DND-41 (cell line): ENCODE measurements at places on chromosomes 5 and 9.

- DNase-seq = no peak
Observed at GRCh38 chr9:131658377-131659129, 81.3 kb downstream of the RAPGEF1 start.

DNA sequence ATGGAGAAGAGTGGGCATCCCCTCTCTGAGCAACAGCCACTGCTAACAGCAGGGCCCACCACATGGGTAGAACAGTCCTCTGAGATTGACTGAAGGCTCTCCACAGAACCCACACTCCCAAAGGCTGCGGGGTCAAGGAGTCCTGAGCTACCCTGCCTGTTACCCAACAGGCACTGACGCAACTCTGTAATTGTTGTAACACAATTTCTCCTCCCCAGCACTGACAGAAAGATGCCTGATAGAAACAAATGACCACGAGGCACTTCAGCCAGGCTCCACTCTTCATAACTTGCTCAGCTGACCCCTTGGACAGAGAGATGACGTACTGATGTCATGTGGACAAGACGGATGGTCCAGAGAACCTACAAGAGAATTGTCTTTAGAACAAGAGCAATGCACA, 220.7 kb downstream of the SPOCK1 start:
- DNase-seq = no peak

DNA sequence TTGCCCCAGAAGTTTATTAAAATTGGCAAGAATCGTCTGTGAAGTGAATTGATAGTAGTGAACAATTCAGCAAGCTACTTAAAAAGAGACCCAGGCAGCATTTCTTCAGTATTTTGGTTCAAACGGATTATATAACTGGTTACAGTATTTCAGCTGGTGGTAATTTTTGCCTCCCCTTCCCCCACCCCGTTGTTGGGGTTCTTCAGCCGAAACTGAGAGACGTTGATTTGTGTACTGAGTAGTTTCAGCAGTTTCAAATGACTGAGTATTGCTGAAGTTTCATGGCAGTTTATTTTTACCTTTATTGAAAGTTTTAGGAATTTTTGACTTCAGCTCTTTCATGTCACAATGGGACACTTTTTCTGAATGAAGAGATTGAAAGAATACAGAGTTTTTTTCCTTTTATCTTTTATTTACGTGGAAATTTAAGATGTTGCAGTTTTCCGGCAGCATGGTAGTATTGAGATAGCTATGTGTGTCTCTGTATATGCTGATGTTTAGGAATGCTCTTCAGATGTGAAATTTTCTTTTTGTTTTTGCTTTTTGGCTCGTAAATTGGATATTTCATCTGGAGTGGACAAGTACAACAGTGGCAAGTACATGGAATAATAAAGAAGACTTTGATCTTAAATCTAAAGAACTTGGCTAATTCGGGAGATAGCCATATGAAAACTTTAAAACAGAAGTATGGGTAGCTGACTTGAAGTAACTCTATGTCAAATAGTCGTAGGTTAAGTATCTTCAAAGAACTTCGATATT, 1.9 kb downstream of the GPBP1 start:
- DNase-seq = peak; percentile 12

DNA sequence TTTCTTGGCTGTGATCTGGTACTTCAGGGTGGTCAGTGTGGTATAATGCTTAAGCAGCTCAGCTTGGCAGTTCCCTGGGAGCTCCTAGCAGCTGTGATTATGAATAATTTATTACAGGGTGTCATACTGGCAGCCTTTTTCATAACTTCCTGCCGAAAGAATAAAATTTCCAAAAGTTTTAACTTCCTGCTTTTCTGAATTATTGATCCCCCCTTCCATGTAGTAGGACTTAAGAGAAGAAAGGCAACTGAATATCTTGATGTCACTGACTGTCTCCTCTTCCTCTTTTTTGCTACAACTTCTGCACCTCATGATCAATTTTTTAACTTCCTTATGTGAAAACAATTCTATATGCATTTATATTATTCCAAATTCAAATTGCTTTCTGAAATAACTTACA, 74.3 kb upstream of the SPEF2 start:
- DNase-seq = no peak

DNA sequence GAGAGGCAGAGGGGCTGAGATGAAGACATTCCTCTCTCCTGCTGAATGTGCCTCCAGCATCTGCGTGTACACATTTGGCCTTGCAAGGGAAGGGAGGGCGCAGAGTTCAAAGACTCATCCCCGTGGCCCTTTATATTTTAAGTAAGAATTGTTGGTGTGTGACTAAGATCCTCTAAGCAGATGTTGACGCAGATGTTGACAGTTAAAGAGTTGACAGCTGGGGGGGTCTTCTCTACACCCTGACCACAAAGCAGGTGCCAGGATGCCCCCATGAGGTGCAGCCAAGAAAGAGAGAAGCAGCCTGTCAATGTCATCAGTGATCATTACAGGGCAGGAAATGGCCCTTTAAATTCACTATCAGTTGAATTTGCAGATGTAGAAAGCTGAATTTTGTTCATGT, 262.9 kb downstream of the IRX1 start:
- DNase-seq = peak; percentile 95

DNA sequence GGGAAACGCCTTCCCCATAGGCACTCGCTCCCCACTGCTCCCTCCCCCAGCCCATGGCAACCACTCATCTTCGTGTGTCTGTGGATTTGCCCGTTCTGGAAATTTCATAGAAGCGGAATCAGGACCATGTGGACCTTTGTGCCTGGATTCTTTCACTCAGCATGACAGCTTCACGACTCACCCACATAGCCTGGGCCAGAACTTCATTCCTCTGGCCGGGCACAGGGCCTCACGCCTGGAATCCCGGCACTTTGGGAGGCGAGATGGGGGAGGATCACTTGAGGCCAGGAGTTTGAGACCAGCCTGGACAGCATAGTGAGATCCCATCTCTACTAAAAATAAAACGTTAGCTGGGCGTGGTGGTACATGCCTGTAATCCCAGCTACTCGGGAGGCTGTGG, 12.1 kb upstream of the DIPK1B start:
- DNase-seq = no peak

- DNase-seq = no peak
Observed at GRCh38 chr5:10423022-10423421, 18.7 kb upstream of the ROPN1L start.

GRCh38 chr5:133392448-133392847, 219.9 kb downstream of the FSTL4 start:
- no peak for DNase-seq

DNA sequence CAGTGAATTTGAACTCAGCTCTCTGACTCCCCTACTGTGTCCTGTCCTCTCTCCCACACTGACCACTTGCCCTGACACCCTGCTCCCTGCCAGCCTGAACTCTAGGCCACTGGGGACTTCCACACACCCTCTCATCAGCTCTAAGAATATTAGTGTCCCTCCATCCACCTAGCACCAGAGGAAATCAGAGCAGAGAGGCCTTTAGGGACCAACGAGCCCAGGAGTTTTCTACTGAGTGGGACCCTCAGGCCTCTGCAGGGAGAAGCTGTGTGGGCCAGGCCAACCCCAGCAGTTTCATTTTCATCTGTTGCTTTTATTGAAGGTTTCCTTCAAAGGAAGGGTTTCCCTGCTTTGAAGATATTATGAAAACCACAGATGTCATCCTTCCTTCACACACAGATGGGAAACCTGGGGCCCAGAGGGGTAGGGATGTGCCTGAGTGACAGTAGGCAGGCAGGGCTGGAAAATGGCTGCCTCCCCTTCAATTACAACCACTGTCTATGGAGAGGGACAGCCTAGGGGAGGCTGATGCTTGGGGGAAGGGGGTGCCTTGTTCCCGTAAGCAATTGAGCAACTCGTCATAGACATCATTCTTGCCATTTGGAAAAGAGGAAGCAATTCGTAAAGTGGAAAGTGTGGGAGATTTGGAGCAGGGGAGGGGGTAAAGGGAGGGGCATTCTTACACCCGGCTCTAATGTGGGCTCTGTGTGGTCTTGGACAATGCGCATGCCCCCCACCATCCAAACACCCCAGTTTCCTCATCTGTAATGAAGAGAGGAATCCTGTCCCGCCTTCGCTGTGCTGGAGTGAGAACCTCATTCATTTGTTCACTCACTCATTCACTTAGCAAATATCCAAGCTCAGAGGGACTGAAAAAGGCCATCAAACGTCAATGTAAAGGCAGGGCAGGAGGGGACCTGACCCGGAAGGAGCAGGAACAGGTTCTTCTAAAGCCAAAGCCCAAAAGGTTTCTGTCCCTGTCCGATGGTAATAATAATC, 3.9 kb downstream of the GLIPR2 start:
- peak; percentile 84 for DNase-seq

DNA sequence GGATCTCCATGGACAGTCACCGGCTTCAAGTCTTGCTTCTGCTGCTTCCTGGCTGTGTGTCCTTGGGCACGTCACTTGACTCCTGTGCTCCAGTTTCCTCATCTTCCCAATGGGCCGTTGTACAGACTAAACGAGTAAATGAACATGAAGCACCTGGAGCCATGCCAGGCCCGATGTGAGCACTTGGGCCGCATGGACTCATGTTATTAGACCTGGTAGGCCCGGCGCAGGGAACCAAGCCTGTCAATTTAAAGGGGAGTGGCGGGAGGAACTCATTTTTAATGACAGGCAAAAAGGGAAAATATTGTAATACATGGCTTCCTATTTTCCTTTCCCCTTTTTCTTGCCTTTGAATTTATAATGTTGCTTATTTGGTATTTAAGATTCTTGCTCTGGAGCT, 47.5 kb downstream of the TENT4A start:
- DNase-seq = no peak

GRCh38 chr5:17772232-17772631, 138.0 kb downstream of the TAF11L14 start:
- DNase-seq = no peak

GRCh38 chr9:117412841-117413240, 2.0 kb downstream of the ASTN2 start:
- no peak for DNase-seq

DNA sequence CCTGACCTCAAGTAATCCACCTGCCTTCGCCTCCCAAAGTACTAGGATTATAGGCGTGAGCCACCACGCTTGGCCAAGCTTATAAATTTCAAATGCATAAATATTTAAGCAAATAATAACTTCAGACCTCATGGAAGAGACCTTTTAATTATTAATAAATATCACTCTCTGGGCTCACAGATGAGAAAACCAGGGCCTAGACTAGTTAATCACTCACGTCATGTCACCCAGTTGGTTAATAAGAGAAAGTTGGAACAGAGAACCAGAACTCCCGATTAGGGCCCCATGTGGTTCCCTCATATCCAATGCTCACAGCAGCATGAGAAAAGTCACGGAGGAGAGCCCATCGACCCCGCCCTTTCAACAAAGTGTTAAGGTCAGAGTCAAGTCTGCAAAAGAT, 79.3 kb downstream of the EPB41L4A start:
- DNase-seq = no peak

DNA sequence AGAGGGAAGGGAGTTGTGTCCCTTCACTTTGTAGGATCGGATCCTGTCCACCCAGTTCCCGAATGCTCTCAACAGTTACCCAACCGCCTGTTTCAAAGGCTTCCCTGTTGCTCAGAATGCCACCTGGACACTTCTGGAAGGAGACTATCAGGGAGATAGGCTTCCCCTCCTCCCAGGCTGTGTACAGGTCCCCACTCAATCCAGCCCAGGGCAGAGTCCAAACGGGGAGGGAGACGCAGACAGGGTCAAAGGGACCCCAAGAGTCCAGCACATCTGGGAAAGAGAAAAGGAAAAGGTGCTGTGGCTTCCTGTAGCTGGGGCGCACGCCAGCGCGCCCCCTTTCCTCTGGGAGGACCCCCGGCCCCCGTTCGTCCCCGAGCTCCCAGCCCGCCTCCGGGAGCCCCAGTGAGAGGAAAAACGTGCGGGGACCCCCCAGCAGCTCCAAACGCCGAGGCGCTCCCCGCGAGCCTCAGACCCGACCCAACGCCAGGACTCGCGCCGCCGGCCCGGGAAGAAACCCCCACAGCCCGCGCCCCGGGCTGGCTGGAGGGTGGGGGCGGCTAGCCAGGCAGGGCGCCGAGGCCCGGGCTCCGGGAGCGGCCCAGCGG, 640 bp downstream of the SURF4 start:
- DNase-seq = peak; percentile 56

GRCh38 chr5:33401482-33402390, 39.0 kb upstream of the TARS1 start:
- DNase-seq = no peak

DNA sequence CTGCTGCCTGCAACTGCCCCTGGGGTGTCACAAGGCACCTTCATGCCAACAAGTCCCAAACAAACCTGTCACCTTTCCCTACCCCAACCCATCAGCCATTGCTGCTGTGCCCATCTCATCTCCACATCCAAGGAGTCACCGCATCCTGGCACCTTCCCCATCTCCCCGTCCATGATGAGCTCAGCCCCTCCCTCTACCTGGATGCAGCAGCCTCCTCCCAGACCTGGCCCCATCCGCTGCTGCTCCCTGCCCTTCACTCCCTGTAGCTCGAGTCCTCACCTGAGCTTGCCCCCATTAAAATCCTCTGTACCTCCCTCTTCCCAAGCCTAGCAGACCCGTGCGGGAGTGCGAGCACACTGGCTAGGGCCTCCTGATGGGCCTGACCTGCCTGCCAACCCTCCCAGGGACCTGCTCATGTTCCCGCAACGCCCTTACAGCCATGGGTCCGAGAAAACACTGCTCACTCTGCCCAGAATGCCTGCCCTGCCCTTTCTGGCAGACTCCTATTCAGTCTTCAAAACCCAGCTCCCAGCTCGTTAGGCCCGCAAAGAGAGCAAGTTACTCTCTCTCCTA, 110.6 kb downstream of the ADAMTS2 start:
- no peak for DNase-seq

GRCh38 chr5:53426878-53427277, 53.6 kb upstream of the FST start:
- peak; percentile 35 for DNase-seq

DNA sequence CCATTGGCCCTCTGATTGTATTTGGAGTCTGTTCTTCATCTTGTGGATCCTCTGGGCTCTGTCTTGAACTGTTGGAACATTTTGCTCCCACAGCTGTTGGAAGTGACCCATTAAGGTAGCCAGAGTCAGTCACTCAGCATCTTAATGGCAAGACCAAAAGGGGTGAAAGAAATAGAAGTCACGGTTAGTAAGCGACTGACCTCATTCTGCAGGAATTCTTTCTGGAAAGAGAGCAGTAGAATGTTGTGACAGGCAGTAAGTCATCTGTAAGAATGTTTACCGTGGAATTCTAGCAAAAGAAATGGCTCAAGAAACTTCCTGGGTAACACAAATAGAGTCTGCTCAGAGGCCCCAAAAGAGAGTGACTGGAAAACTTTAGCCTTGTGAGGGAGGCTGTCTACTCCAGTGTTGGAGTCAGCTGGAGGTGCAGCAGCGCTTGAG, 28.6 kb upstream of the TNC start:
- no peak for DNase-seq

- no peak for DNase-seq
Observed at GRCh38 chr5:141641634-141642267, 5.0 kb downstream of the RELL2 start.

GRCh38 chr5:143699121-143699520, 112.8 kb upstream of the HMHB1 start:
- DNase-seq = peak; percentile 49

GRCh38 chr5:92070786-92071185, 687.7 kb upstream of the ARRDC3 start:
- DNase-seq = no peak

DNA sequence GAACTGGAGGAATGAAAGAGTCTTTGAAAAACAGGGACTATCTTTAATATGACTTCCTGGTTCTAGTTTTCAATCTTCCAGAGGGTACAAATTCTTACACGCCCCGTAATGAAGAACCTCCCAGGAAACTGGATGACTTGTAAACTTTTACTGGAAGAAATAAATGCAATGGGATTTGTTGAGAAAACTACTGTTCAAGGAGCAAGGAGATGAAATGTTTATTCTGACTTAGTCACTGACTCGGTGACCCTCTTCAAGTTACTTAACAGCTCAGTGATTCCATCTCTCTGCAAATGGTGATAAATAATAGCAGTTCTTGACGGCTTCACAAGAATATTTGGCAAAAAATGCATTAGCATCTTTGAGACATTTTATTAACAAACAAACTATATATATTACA, 858.6 kb downstream of the PTPRD start:
- DNase-seq = no peak
